ENCODE measurements at places on chromosomes 7 and 10.

DNA sequence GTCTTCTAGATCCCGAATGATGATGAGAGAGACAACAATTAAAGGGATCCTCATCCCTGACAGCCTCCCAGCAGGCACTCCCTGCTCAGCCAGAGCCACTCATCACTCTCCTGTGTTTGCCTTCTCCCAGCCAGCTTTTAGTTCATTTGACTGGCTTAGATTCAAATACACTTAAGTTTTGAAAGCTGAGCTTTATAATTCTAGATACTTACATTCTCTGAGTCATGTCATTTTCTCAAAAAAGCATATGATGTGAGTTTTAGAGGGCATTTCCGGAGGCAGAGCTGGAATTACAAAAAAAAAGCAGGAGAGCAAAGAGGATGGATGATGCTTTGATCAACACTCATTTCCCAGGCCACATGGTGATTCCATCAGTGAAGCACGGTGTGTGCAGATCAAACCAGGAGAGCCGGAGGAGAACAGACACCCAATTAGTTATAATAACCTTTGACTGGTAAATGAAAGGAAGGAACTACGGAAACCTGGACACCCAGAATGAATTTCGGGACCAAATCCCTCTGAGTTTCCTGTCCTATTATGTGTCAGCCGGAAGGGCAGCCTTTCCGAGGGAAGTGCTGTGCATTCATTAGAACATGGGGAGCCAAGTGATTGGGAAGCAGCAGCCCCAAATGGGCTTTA lies 81.5 kb upstream of the HPS1 start:
- no peak for DNase-seq

DNA sequence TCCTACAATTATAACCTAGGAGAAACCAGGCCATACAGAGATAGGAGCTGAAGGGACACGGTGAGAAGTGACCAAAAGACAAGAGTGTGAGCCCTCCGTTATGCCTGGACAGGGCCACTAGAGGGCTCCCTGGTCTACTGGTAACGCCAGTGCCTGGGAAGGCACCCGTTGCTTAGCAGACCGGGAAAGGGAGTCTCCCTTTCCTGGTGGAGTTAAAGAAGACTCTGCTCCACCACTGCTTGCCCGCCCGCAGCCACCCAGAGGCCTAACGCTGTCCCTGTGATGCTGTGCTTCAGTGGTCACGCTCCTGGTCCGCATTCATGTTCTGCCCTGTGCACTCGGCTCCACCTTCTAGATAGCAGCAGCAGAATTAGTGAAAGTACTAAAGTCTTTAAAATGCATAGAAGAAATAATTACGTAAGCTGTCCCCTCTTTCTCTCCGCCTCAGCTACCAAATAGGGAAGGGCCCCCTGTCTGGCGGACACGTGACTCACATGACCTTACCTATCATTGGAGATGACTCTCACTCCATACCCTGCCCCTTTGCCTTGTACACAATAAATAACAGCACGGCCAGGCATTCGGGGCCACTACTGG lies 34.8 kb downstream of the GRID2IP start:
- peak; percentile 90 for DNase-seq

GRCh38 chr10:86868353-86868752 lies 89.1 kb downstream of the MMRN2 start:
- peak; percentile 80 for DNase-seq

DNA sequence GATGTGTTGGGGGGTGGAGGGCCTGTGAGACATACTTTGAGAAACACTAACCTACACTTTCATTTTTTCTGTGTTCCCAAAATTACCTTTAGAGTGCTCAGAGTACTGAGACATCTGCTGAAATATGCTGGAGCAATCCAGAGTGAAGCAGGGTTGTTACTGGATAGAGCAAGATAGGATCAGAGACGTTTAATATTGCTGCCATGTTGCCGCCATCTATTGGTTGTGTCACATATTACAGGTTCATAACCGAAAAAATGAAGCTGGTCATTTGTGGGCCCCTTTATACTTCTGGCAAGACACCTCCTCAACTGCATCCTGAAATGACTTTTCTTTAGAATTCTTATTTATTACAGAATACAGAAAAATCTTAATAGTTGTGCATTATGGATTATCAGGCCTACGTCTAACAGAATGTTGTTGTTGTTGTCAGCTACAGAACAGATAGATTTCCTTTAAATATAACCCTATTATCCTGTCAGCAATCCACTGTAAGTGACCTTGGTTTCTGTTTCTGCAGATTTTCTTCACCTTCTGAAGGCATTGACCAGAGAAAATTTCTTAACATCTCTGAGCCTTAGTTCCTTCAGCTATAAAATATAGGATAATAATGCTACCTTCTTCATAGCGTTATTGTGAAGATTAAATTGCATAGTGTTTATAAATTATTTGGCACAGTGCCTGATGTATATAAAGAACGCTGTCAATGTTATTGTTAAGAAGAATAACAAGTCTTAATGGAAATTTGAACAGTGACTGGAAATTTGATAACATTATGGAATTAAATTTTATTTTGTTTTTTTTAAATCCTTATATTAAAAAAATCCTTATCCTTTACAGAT lies 16.2 kb upstream of the DLD start:
- peak; percentile 48 for DNase-seq

GRCh38 chr7:68717176-68717575 lies 881.1 kb upstream of the AUTS2 start:
- no peak for DNase-seq

DNA sequence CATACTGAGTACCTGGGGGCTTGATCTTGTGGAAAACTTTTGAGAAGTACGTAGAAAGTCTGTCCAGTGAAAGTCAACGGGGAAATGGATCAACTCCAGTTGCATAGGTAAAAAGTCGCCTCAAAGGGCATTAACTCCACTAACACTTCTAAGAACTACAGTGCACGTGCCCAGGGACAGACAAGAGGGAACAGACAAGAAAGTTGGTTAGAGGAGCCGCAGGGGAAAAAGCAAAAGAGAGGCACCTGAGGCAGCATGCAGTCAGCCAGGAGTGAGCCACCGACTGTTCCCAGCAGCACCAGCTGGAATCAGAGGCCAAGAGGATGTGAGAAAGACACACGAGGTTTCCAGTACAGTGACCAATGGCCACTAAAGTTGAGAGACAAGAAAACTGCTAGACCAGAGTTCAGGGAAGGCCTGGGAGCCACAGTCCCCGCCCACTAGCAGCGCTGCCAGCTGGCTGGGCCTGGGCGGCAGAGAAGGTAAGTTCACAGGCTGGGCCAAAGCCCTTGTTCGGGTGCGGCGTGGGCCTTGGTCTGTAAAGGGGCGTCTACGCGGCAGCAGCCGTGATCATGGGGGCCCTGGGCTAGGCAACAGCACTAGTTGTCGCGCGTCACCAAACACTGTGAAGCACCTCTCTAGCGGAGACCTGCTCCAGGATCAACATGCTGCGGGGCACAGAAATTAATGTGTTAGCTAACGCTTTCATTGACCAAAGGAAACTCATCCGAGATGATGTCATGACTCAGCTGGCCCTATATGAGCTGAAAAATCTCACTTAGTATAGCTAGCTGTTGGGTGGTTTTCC lies 14.0 kb downstream of the ITGB1 start:
- peak; percentile 59 for DNase-seq

DNA sequence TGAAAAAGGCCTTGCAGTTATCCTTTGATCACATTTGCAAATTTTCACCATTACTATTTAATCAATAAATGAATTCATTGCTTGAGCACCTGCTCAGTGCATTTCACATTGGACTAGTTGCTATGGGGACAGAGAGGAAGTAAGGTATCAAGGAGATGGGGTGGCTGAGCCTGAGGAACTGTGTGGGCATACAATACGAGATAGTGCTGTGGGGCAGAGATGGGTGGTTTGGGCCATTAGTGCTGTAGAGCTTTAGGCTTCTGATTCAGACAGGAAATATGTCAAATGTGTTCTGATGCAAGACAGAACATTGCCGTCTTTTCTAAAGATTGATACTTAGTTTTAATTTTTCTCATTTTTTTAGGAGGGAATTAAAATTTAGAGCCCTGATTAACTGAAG lies 13.2 kb downstream of the ITGB8 start:
- DNase-seq, result no peak

DNA sequence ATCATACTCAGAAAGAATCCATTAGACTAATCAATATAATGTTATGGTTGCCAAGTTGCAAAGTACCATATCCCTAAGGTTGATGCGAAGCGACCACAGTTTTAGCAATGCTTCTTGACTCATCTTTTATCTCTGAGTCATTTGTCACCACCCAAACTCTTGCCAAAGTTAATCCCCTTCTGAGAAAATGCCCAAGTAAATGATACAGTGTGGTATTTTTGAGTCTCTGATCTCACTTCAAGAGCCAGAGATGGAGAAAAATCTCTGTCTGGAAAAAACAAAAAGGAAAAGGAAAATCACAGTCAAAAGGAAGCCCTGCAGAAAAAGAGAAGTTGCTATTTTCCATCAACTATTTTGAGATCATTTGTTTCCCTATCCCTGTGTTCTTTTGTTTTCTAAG lies 26.7 kb upstream of the OTUD1 start:
- no peak for DNase-seq

GRCh38 chr10:31261511-31262311 lies 57.3 kb upstream of the ZEB1 start:
- DNase-seq, result no peak

GRCh38 chr7:31098642-31099360 lies 46.7 kb downstream of the ADCYAP1R1 start:
- no peak for DNase-seq

- no peak for DNase-seq
Observed at GRCh38 chr7:2045559-2046405, 187.0 kb downstream of the MAD1L1 start.

GRCh38 chr7:150988230-150989226 lies 2.3 kb upstream of the NOS3 start:
- peak; percentile 87 for DNase-seq

DNA sequence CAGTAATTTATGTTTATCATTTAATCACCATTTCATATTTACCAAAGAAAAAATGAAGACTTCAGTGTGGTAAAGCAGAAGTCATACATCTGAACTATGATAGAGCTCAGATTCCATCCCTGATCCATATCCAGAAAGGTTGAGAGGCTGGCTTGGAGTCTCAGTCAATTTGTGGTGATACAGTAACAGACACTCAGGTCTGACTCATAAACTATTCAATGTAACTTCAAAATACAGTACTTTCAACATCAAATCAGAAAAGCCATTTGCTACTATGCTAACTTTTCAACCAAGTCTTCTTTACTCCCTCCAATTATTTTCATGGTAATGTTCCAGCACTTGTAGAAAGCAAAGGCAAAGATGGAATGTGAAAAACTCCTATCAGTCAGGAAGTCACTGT lies 190.4 kb downstream of the HDAC9 start:
- no peak for DNase-seq

DNA sequence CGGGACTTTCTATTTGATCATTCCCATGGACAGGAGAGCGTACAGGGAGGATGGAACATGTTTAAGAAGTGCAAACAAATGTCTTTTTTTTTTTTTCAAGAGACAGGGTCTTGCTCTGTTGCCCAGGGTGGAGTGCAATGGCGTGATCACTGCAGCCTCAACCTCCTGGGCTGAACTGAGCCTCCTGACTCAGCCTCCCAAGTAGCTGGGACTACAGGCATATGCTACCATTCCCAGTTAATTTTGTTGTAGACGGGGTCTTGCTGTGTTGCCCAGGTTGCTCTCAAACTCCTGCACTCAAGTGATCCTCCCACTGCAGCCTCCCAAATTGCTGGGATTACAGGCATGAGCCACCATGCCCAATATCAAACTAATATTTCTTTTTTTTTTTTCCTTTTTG lies 40.5 kb downstream of the SPDYE5 start:
- DNase-seq, result no peak

- peak; percentile 66 for DNase-seq
Observed at GRCh38 chr7:20407585-20408466, 77.1 kb downstream of the ITGB8 start.

- DNase-seq, result no peak
Observed at GRCh38 chr7:28128608-28129007, 52.0 kb downstream of the JAZF1 start.

- no peak for DNase-seq
Observed at GRCh38 chr7:128052404-128052803, 21.2 kb upstream of the LRRC4 start.

DNA sequence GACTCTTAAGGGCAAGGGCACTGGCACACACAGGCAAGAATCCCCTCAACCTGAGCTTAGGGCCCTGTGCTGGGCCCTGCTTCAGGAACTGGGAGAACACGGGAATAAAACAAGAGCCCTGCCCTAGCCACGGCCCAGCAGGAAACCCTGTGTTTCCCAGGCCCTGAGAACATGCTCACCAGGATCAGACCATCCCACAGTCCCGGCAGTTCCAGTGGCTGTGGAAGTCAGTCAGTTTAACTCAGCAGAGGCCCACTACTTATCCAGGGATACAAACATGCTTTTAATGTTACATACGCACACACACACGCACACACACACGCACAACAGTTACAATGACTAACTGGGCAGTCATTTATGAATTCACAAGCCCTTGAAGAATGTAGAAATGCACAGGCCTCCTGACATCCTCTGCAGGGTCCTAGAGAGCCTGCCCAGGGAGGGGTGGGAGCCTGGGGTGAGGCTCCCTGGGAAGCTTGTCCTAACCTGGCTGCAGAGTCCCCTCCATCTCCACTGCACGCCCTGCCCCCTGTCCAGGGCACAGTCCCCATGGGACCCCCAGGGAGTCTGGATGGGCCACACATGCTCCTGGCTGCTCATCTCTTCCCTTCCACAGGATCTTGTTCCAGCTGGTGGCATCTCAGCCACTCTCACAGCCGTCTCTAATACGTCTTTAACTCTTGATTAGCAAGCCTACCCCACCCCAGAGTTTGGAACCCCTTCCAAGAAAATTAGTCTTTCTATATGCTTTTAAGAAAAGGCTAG lies 97.6 kb downstream of the TCERG1L start:
- DNase-seq, result no peak

GRCh38 chr7:36972140-36972518 lies 247.8 kb upstream of the AOAH start:
- DNase-seq, result no peak

GRCh38 chr10:81792729-81793128 lies 82.3 kb upstream of the NRG3 start:
- no peak for DNase-seq

DNA sequence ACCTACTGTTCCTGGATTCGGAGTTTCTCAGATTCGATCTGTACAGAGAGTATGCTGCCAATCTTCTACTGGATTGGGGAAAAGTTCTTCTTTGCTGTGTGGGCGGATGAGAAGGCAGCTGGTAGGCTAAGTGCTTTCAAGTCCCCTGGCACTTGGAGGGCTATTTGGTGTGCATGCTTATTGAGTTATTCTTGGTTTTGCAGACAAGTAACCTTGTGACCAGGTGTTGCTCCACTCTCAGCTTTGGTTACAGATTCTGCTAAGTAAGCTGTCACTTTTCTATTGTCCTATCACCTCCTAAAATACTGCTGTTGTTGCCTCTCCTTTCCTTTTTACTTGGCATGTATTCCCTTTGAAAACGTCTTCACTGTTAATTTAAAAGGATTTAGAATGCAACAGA lies 1375.1 kb upstream of the LRRTM3 start:
- no peak for DNase-seq

Measured in WERI-Rb-1 (cell line).